ENCODE measurements at places on chromosomes 5 and 9. TPM values are rescaled to one million over a fixed set of nuclear protein-coding genes. Genes with fewer than 3 reads are reported as not detected.

DNA sequence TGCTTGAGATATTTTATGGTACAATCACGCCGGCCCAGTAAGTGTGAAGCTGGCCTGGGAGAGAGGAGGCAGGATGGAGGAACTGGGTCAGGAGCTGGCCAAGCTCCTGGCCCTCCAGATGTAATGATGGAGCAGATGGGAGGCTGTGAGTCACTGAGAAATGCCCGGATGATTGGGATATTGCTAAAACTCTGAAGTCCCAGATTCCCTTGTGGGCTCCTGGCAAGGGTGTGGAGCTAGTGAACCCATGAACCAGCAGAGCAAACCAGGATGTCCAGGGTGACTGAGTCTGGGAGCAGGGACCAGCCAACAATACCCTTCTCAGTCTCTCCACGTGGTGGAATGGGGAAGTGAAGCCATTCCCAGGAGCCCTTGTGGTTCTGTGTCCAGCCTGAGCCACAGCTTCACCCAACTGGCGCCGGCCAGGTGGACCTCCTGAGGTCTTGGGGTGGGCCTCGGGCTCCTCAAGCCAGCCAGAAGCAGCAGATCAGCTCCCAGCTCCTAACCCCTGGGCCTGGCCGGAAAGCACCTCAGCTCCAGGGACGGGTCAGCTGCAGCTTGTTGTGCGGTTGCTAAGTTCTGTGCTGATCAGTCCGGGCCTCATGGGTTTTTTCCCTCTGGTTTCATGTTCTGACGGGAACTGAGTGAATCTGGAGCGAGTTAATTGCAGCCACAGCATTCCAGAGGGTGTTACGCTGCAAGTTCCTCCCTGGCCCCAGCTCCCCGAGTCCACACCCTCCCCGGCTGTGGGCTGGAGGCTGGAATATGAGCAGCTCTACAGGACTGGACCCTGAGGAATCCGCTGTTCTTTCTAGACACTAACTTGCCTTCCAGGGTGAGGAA is 37.6 kb downstream of the DUSP1 start:
- peak; percentile 96 for DNase-seq

DNA sequence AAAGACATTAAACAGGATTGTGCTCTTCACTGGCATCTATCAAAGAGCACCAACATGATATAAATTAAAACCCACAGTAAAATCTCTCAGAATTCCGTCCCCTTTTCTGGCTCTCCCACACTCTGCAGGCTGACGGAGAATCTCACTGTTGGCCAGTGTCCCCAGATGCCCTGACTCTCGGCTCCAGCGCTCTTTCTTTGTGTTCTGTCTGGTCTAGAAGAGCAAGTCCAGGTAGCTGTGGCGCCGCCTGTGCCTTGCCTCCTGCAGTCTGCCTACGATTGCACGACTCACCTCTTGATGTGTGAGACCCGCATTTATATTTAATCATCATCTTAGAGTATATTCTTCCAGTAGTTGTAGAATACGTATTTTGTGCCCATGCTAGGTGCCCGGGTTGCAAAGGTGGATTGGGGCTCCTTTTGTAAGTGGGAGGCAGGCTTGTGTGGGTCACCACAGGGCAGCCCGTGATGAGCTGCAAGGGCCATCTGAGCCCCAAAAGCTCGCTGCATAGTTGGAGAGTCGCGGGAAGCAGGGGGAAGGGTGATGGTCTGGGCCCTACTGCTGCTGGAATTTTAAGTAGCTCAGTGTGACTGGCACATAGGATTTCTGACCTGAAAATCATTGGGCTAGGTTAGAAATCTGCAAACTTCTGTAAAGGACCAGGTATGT is 55.6 kb downstream of the EHMT1 start:
- no peak for DNase-seq

The SHISAL2B gene
- polyA plus RNA-seq = 0.28 TPM

- DNase-seq = no peak
Observed at GRCh38 chr5:32029781-32030180, 144.3 kb downstream of the GOLPH3 start.

The PLCXD3 gene
- polyA plus RNA-seq = 0.14 TPM

The NR5A1 gene
- polyA plus RNA-seq = not detected

The NPR3 gene
- polyA plus RNA-seq = 13.8 TPM

- peak; percentile 77 for DNase-seq
Observed at GRCh38 chr5:147782110-147783028, at the start of gene JAKMIP2. Gene JAKMIP2, minus strand, starts transcription at chr5:147782728. Its CDS starts 110,922 bp downstream, at chr5:147671806.

DNA sequence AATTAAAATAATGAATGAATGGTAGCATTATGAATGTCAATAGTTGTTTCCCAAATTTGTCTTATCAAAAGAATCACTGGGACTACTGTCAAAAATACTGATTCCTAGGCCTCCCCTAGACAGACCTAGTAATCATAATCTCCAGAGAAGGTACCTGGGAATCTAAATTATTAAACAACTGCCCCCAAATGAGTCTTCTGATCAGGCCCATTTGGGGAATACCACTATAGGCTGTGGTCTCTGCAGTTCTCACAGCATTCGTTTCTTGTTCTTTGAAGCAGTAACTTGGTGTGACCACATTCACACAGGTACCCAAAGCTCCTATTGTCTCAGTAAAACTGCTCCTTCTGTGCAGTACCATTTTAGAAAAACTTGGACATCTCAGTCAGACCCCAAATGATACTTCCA is 230.9 kb downstream of the PIK3R1 start:
- DNase-seq = no peak

GRCh38 chr5:181212080-181212479 is 7.1 kb upstream of the TRIM7 start:
- no peak for DNase-seq

GRCh38 chr9:87537625-87538024 is 40.0 kb downstream of the DAPK1 start:
- DNase-seq = no peak

DNA sequence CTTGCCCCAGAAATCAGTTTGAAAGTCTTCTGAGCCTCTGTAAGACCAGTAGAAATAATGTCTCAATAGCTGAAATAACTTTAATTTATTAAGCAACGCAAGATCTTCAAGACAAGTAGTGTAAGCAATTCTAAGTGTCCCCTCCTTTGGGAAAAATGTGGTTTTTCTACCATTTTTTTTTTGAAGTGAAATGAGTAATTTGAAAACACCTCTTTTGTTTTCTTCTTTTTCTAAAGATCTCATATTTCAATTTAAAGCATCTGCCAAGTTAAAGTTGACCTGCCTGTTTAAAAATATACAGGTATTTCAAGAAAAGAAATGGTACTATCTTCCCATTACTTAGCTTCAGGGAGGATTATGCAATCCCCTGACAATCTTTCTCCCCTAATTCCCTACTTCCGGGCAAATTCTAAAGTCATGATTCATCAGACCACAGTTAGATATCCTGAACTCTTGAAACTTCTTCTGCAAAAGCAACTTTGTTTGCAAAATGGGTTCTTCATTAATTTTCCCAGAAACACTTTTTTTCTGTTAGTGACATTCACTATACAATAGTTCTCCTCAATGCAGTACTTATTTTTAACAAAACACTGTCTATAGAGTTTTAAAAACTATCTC is 7.8 kb upstream of the ANXA1 start:
- peak; percentile 76 for DNase-seq

The TAF1L gene
- 0.09 TPM for polyA plus RNA-seq

The ASS1 gene
- polyA plus RNA-seq = 65.1 TPM

- DNase-seq = no peak
Observed at GRCh38 chr9:137397675-137398423, 25.1 kb downstream of the EXD3 start.

The SLC25A2 gene
- polyA plus RNA-seq = not detected

GRCh38 chr9:132487351-132487791 is 77.4 kb downstream of the CFAP77 start:
- no peak for DNase-seq

DNA sequence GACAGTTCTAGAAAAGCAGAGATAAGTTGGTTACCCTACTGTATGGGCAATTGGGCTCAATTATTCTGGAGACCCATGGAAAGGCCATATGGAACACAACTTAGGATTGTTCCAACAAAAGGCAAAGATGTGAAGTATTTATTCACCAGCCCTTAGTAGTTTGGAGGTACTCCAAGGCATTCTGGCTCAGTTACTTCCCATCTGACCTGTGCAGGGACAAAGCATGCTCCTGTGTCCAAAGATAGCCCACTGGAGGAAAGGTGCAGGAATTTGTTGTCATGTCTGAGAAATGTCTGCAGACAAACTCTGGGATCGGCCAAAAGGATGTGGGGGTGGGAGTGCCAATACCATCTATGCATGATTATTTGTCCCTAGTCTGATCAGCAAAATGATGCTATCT is 279.5 kb upstream of the PTGER4 start:
- no peak for DNase-seq

GRCh38 chr5:11166923-11167322 is 405.9 kb upstream of the DAP start:
- DNase-seq = no peak

DNA sequence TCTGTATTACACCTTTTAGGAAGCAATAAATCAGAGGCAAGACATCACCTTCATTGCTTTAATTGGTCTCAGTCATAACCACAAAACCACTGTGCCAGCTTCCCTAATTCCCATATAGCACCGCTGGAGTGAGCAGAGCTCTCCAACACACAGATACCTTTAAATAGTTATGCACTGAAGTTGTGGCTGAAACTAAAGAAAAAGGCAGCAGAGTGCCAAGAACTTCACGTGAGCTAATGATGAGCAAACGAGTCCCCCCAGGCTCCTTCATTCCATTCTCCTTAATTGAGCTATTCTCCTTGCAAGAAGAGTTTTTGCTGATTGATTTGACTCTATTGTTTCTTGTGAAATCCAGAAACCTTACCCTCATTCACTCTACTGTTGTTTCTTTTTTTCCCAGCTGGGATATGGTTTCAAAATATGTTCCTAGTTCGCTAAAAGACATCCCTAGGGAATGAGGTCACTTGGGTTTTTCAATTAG is 501.5 kb downstream of the SPATA31D1 start:
- peak; percentile 74 for DNase-seq

DNA sequence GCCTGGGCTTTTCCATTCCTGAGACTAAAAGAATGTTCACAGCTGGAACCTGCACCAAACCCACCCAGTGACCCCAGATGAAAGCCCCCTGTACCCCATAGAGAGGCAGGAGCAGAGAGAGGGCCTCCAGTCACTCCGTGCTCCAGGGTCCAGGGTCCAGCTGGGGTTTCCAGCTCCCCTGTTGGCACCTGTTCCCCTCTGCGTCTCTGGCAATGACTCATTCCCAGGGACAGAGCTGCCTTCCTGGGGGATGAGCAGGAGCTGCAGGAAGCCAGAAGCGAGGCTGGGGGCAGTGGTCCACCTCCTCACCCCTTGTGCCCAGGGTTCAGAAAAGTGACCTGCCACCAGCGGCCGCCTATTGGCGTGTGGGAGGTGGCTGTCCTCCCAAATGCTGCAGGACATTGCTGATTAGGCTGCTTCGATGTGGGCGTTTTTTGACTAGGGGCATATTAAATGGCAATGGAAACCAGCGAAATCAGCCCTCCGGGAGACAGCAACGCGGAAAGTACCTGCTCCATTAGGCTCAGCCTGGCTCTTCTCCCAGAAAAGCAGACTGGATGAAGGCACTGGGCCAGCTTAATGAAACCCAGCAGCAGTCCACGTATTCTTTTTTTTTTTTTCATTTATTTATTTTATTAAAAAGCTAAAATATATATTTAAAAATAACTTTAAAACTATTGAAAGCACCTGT is 97.4 kb downstream of the DAP start:
- DNase-seq = peak; percentile 49

The NEURL1B gene
- 35.3 TPM for polyA plus RNA-seq

DNA sequence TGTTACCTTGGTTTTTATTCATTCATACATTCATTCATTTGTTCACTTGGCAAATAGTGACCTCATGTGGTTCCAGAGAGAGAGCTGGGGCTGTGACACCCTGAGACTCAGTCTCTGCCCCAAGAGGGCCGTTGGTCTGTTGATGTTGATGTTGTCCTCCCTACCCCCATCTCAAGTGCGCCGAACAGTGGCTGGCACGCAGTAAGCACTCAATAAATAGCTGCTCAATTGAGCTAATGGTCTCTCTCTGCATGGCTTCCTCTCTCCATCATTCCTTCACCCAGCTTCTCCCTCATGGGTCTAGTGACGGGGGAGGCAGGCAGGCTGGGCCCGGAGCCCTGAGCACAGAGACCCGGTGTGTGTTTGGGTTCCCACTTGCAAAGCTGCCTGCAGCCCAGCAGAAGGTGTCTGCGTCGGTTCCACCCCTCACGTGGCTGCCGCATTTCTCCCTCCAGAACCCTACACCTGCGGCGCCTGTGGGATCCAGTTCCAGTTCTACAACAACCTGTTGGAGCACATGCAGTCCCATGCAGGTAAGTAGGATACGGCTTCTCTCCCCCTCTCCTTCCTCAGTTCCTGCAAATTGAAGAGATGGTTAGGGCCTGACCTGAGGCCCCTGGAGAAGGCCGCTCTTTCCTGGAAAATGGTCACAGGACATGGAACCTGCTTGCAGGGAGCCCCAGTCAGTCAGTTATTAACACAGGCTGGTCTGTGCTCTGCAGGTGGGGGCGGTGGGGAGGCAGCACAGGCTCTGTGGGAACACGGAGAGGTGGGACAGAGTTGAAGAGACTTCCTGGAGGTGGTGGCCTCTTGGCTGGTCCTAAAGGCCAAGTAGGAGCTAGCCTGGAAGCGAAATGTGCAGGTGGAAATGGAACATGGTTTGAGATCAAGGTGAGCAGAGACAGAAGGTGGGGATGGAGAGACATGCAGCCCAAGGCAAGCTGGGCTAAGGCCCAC is 42.0 kb downstream of the AMBP start:
- DNase-seq = no peak

GRCh38 chr9:86665416-86665815 is 281.9 kb downstream of the GAS1 start:
- peak; percentile 9 for DNase-seq

GRCh38 chr5:35199886-35200285 is 30.4 kb downstream of the PRLR start:
- no peak for DNase-seq

GRCh38 chr5:125298258-125298657 is 551.8 kb upstream of the ZNF608 start:
- no peak for DNase-seq

DNA sequence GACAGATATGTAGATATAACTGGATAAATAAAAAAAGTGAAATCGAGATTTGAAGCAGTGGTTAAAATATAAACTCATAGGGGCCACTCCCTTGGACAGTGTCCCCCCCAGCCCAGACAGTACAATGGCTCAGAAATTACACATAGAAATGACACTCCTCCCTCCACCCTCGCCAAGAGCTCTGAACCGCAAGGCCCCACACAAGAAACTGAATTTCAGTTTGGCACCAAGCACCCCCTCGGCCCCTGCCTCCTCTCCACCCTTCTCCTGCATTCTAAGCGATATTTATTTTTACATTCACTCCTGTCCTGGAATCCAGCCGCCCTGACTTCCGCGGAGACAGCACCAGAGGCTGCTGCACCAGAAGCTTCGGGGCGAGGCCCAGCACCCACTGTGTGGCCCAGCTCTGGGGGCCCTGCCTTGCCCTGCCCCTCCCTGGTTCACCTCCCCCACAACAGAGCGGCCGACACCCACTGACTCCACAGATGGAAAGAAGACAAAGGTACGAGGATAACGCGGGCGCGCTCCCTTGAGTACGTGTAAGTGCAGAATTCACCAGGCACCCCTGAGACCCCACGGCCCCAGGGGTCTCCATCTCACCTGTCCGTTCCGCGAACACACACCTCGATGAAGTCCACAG is 11.0 kb downstream of the STC2 start:
- no peak for DNase-seq

The PTPRD gene
- polyA plus RNA-seq = 84.4 TPM

The F12 gene
- polyA plus RNA-seq = 1.1 TPM

GRCh38 chr5:16957304-16958196 is 21.5 kb upstream of the MYO10 start:
- DNase-seq = peak; percentile 23
